ENCODE measurements at places on chromosomes 7 and 10. TPM values are rescaled to one million over a fixed set of nuclear protein-coding genes. Genes with fewer than 3 reads are reported as not detected.

DNA sequence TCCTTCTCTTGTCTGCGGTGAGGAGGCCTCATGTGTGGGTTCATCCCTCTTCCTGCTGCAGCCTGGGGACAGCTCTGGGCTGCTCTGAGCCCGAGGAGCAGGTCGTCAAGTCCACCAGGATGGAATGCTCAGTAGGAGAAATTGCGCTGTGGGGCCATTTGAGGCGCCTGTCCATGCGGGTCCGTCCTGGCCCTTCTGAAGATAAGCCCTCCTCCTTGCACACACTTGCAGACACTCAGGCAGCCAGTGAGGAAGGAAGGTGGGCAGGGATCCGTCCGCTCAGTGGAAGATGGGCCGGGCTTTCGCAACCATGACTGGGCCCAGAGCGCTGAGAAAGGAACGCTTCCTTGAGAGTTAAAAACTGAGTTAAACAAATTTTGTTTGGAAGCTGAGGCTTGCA is 356.8 kb downstream of the GLRX3 start:
- DNase-seq: no peak

DNA sequence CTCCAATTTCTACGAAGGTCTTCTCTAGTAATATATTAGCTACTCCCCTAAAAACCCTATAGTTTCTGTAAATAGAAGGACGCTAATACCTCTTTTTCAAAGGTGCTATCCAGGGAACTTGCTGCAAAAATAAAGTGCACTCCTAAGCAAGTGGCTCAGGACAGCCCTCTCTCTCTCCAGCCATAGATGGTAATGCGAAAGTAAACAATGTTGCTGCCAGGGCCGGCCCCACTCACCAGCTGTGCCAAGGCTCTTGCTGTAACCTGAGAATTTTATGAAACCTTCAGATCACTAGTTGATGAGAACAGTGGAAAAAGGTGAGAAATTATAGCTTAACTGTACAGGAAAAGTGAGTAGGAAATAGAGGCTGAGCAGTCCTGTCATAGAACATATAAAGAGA is 10.9 kb upstream of the TAS2R39 start:
- DNase-seq: no peak

GRCh38 chr10:95291365-95292039 is 699 bp upstream of the PDLIM1 start:
- DNase-seq: no peak

DNA sequence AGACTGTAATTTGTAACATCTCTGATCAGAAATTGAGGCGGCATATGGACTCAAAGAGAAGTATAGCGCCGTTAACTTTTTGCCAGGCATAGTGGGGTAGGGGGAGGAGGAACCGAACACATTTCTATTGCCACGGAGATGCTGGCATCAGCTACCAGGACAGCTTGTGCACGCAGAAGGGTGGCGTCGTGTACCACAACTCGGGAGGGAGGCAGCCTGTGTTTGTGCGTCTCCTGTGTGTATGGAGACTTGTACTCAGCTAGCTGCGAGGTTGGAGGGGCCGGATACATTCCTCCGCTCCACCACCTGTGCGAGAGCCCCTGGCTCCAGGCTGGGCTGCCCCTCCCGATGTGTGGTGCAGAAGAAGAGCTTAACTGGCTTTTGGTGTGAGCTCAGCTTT is 634.8 kb downstream of the TYW1 start:
- no peak for DNase-seq

- DNase-seq: no peak
Measured at GRCh38 chr10:99965700-99966099, 44.0 kb downstream of the DNMBP start.

- no peak for DNase-seq
Measured at GRCh38 chr10:98623176-98623575, 176.4 kb upstream of the HPS1 start.

- DNase-seq: no peak
Measured at GRCh38 chr10:3339531-3339950, 167.0 kb upstream of the PITRM1 start.

GRCh38 chr10:104501864-104502579 is 139.1 kb upstream of the SORCS3 start:
- no peak for DNase-seq

DNA sequence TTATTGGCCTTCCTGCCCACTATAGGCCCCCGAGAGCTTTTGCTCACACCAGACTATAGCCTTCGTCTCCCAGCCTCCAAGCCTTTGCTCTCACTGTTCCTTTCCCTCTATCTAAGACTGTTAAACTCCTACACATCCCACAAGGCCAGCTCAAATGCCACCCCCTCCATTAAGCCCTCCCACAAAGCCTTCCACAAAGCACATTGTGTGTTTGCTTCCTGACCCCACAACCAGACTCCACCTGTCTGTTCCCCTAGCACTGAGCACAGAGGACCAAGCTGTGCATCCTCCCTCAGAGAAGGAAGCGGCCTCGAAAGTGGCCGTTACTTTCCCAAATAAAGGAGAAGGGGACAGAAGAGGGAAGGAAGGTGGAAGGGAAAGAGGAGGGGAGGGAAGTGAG is 1.3 kb downstream of the LOXL4 start:
- DNase-seq: no peak

DNA sequence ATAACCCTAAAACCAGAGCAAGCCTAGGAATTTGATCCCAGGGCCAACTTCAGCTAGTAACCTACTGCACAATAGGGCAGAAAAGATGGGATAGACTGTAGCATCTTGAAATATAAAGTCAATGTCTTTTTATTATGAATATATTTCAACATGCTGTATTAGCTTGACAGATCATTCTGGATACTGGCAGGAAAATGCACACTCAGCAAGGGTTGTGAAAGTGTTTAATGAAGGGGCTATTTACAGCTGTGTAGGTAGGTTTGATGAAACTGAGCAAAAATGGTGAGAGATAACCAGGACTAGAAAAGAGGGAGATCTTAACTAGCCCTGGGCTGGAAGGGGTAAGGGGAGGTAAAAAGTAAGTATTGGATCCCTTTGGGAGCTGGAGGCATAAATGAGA is 156.2 kb downstream of the RAPGEF5 start:
- no peak for DNase-seq

- no peak for DNase-seq
Measured at GRCh38 chr10:22259280-22259679, 41.5 kb upstream of the EBLN1 start.

- no peak for DNase-seq
Measured at GRCh38 chr7:106140406-106141173, 28.5 kb upstream of the SYPL1 start.

- no peak for DNase-seq
Measured at GRCh38 chr7:11795231-11795630, 36.8 kb downstream of the THSD7A start.

- DNase-seq: no peak
Measured at GRCh38 chr7:85681241-85681640, 494.4 kb upstream of the SEMA3D start.

DNA sequence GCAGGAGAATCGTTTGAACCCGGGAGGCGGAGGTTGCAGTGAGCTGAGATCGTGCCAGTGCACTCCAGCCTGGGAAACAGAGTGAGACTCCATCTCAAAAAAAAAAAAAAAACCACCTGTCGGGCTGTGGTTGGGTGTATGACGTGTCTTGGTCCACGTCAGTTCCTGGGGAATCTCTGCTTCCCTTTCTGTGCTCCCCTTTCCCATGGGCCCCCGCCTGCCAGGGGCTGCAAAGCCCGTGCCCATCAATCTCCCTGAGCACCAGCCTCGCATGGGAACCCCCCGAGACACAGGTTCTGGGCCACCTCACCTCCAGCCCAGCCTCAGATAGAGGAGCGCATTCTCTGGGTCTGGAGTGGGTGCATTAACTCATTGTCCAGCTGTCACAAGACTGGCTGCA is 2.3 kb upstream of the SH2B2 start:
- no peak for DNase-seq

- no peak for DNase-seq
Measured at GRCh38 chr10:48520184-48520506, 84.7 kb downstream of the ARHGAP22 start.

GRCh38 chr7:61111-61510 is 131.3 kb upstream of the FAM20C start:
- DNase-seq: no peak

- DNase-seq: no peak
Measured at GRCh38 chr7:22447762-22448161, 52.2 kb downstream of the STEAP1B start.

DNA sequence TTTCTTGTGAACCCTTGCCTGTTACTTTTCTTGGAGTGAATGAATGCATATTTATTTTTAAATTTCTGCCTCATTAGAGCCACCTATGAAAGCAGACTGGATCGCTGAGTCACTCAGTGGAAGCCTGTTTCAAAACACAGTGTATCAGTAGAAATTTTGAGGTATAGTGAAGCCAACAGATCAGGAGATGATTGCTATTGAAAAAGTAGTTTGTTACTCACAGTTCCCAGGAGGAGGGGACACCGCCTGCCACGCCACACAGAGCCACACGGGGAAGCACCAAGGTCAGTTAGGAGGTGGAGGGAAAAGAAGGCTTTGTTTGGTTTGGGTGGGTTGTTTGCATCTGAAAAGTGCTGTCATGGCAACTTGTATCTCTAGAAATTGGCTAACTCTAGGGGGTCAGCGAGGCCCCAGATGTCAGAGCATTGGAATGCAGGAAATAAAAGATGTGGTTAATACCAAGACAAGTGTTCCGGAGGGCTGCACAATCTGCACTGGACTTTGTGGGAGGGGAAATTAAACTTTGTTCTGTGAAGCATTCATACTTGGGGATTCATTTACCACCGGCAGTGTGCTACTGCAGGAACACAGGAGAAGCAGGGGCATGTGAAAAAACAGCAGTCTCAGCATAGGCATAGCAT is 106.4 kb upstream of the SDK1 start:
- DNase-seq: no peak

DNA sequence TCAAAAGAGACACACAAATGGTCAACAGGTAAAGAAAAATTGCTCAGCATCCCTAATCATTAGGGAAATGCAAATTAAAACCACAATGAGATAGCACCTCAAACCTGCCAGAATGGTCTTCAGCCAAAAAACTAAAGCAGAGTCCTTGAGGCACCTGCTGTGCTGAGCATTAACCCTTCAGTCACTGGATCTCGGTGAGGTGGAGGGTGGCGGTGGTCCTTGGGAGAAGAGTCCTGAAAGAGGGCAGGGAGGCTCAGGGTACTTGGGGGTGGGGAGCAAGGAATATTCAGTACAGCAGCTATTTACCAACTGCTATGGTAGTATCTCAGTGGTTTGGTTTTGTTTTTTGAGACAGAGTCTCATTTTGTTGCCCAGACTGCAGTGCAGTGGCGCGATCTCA is 7.1 kb downstream of the KIAA1549 start:
- no peak for DNase-seq

DNA sequence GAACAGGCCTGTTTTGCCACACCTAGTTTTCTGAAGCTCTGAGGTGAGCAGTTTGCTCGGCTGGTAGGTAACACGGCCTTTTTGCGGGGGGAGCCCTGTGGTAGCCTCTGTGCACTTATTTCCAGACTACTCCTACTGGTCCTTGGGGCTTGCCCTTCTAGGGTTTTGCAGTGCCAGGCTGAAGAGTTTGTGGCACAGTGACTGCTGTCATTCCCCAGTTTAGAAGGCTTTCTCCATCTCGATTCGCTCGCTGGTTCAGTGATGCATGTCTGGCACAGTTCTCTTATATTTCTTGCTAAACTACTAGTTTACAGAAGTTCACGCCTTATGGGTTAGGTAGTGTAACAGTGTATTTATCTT is 711 bp downstream of the KIF20B start:
- DNase-seq: no peak

GRCh38 chr7:73560109-73560835 is 2.8 kb upstream of the BCL7B start:
- no peak for DNase-seq

DNA sequence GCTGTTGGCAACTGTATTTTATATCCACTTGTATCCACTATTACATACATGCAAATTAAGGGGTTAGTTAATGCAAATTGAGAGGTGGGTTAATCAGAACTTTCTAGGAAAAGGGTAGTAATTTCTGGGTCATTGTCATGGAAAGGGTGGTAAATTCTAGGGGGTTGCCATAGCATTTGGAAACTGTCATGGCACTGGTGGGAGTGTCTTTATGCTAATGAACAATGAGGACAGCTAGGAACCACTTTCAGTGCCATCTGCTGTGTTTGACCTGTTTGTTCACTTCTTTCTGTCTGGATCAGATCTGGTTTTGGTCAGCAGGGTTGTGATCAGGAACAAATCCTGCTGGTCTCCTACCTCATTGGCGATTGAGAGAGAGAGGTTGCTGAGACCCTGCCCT is 283.3 kb upstream of the PRKCQ start:
- no peak for DNase-seq

GRCh38 chr7:29304756-29305155 is 110.2 kb downstream of the CHN2 start:
- DNase-seq: peak; percentile 64

DNA sequence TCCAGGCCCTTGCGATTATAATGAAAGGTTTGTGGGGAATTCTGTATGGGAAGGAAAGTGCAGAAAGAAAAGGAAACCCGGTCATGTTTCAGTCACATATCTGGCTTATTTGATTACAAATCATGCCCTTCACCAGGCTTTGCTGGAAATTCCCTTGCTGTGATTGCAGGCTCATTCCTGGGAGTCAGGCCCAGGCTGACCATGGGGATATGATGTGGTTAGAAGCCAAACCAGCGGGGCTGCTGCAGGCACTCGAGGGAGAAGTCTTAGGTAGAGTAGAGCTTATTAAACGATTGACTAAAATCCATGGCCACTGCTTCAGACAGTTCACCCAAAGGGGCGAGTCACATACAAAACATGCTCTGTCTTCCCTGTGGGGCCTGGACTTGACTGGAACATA is 16.2 kb downstream of the PKD1L1 start:
- DNase-seq: no peak

DNA sequence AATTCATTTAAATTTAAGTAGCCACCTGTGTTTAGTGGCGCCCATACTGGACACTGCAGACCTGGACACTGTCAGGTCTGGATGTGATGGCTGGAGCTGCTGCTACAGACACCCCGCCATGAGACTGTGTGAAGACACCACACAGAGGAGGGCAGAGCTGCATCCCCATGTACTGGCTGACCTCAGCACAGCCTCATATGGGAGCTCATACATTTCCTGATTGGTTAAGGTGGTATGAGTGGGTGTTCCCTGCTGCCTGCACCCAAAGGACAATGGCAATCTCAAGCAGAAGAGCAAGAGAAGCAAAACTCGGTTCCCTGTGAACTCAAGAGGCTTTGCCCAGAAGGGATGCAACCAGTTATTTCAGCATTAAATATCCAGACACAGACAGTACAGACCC is 60.0 kb downstream of the DLG5 start:
- no peak for DNase-seq

The AGMO gene
- not detected for total RNA-seq

The CYP26C1 gene
- total RNA-seq: 0.15 TPM

The CYP3A4 gene
- total RNA-seq: 0.18 TPM

The BLVRA gene
- 93.0 TPM for total RNA-seq

The ADARB2 gene
- 0.76 TPM for total RNA-seq

The TBXAS1 gene
- total RNA-seq: 14.1 TPM

The METTL27 gene
- total RNA-seq: 9.3 TPM

The AKR1B15 gene
- total RNA-seq: not detected

The TFR2 gene
- 2.0 TPM for total RNA-seq

The TRIM73 gene
- 1.5 TPM for total RNA-seq

The SEMA4G gene
- 10.3 TPM for total RNA-seq

The HIF1AN gene
- total RNA-seq: 36.2 TPM

The CDHR1 gene
- under 0.01 TPM for total RNA-seq

The GIGYF1 gene
- 33.3 TPM for total RNA-seq

The MKX gene
- total RNA-seq: 5.1 TPM
